Mucosa of gallbladder (tissue), 1 donor: ENCODE measurements at places on chromosomes 4 and X. TPM values are rescaled to one million over a fixed set of nuclear protein-coding genes. Genes with fewer than 3 reads are reported as not detected.

GRCh38 chr4:89914609-89915550 is 20.2 kb downstream of the MMRN1 start:
- DNase-seq: no peak

DNA sequence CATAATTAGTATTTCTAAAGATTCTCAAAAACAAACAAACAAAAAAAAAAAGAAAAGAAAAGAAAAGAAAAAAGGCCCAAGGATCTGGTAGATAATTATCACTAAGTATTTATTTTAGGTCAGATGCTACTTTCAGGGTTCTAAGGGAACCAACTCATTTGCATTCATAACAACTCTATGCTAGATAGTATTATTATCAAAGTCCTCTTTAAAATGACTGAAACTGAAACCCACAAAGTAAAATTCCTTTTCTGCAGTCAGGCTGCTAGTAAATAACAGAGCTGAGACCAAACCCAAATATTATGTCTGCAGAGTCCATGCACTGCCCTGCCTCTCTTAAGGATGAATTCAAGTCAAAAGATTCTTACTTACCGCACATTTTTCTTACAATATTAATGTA is 38.3 kb upstream of the MAPK10 start:
- DNase-seq: no peak

SLC26A1 gene
- 4.3 TPM for total RNA-seq

DNA sequence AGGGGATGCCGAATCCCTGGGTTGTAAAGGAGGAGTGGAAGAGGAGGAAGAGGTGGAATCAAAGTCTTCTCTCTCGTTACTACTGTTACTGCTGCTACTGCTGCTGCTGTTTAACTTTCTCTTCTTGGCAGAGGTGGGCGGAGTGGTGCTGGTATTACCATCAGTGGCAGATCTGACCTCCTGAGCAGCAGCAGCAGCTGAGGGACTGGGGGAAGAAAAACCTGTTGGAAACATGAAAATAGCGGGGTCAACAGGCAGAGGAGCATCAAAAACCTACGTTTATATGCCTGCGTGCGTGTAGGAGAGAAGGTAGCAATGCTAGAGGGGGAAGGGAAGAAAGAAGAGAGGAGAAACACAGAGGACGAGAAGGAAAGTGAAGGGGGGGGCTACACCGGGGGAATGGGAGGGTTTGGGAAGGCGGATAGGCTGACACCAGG is 339 bp downstream of the CUL4B start:
- DNase-seq: peak; percentile 16

GRCh38 chrX:69229436-69229835 is 64.2 kb upstream of the PJA1 start:
- no peak for DNase-seq

CT45A3 gene
- not detected for total RNA-seq

FAM149A gene
- total RNA-seq: 38.2 TPM

GRCh38 chr4:48252313-48252712 is 17.3 kb downstream of the TEC start:
- DNase-seq: no peak

- DNase-seq: no peak
Observed at GRCh38 chr4:102601586-102602227, 100.5 kb downstream of the NFKB1 start.

GRCh38 chr4:10682397-10682796 is 2.2 kb downstream of the CLNK start:
- no peak for DNase-seq

GRCh38 chr4:85370400-85371032 is 104.4 kb upstream of the ARHGAP24 start:
- peak; percentile 11 for DNase-seq

- DNase-seq: no peak
Observed at GRCh38 chr4:6301732-6302442, 32.2 kb downstream of the WFS1 start.

C4orf50 gene
- 0.06 TPM for total RNA-seq

- no peak for DNase-seq
Observed at GRCh38 chr4:72467633-72468032, 101.4 kb downstream of the ADAMTS3 start.

VBP1 gene
- total RNA-seq: 36.9 TPM

DNA sequence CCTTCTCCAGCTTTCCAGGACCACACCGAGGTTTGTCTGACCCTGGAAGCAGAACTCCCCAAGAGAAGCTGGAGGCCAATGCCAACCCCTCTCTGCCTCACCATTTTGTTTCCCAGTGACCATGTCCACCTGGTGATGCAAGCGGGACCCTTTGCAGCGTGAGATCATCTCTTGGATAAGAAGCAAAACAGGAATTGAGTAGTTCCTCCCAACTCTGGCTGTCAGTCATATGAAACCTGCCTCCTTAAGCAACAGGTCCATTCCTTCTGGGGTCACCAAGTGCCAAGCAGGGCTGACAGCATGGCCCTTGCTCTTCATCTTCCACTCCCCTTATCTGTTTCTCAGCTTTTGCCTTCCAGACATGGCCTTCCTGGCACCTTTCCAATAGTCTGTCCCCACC is 41.3 kb upstream of the MTM1 start:
- no peak for DNase-seq

DNA sequence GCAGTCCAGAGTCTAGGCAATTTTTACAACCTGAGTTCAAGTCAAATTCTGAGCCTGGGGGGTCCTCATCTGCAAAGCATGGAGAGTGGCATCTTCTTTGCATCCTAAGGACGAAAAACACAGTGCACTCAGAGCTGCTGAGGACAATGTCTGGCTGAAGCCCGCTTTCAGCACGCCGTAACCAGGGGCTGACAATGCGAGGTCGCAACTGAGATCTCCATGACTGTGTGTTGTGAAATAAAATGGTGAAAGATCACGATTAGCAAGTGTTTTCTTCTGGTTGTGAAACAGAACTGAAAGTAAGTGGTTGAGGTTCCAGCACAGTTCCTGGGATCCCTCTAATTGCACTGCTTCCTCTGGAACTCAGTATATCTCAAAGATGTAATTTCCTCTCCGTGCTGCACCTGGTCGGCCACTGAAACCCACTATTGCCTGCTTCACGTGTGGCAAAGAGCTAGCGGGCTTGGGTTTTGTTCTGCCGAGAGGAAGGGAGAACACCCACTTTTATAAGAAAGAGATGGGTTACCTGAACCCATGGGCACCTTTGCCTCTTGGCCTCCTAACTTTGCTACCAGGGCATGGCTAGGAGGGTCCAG is 7.7 kb upstream of the F11 start:
- DNase-seq: no peak

DNA sequence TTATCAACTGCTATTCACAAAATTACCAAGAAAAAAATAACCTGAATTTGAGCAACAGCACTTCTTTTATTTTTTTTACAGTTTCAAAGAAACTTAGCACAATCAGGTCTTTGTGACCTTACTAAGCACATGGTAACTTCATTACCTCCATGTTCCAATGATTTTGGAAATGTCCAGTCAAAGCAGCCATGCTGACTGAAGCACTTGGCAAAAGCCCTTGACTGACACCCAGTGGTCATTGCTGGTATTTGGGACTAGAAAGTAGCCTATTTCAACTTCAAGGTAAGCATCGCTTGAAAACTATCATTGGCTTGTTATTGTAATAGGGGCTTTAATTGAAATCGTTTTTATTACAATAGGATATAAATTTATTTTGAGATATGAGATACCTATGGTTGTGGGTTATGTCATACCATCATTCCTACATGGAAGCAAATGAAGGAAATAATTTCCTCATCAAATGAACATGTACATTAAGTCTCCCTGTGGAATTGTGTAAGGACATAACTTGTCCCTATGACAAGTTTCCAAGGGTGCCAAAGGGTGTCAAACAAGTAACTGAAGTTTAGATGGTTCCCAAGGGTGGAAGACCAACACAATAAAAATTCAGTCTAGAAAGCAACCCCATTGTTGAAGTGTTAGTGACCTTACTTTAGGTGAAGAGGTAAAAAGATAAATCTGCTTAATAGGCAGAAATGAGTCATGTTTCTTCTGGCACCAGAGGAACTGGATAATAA is 15.2 kb upstream of the ANXA10 start:
- DNase-seq: peak; percentile 63

SLITRK4 gene
- 1.2 TPM for total RNA-seq

DMP1 gene
- not detected for total RNA-seq

GRCh38 chr4:39539089-39539611 is 11.9 kb upstream of the UGDH start:
- no peak for DNase-seq

GRCh38 chrX:20067709-20068561 is 48.8 kb downstream of the MAP7D2 start:
- peak; percentile 73 for DNase-seq

GRCh38 chr4:86334020-86334750 is 25.7 kb downstream of the MAPK10 start:
- no peak for DNase-seq

GRCh38 chr4:120081726-120082125 is 15.1 kb upstream of the MAD2L1 start:
- DNase-seq: no peak

DNA sequence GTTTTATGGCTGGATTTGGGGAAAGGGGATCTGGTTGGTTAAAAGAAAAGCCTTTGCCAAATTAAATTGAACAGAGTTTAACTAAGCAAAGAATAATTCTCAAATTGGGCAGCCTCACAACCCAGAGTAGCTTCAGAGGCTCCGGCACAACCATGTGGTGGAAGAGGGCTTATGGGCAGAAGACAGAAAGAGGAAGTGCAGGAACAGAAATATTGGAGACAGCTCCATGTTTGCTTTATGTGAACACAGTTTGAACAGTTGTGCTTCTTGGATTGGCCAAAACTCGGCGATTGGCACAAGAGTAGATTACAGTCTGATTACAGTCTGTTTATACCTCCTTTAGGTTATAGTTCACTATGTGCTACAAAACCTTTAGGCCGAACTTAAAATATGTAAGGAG is 562.7 kb downstream of the TRIML1 start:
- no peak for DNase-seq

DNA sequence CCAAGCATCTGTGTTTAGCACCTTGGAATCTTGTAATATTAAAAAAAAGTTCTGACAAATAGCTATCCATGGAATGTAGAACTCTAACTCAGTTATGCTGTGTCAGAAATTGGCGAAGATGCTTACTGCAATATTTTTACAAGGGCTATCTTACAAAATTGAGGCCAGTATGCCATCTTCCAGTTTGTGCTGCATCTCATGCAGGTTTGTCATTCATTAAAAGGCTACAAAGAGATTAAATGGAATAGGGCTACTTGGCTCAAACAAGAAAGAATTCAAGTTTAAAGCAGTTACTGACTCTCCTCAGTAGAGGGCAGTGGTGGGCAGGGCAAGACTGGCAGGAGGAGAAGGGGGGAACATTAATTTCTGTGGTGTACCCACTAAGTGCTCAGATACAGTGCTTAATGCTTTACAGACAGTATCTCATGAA is 66.5 kb downstream of the SHROOM4 start:
- no peak for DNase-seq

- DNase-seq: no peak
Observed at GRCh38 chr4:138775890-138776289, 239.7 kb upstream of the NOCT start.

DNA sequence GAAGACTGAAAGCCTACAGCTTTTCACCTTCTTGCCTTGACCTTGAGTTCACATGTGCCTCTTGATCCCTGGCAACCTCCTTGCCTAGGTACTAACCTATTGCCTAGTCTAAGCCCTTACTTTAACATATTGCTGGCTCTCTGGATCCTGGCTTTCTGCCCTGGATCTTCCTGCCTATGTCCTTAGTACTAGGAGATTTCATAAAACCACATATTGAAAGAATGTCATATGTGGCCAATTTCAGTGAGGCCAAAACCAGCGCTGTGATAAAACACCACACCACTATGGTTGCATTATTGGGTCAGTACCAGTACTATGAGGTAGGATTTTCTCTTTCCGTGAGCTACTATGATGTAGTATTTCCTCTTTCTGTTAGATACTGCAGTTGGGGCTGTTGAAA is 80.4 kb downstream of the CT47B1 start:
- DNase-seq: no peak

LDOC1 gene
- total RNA-seq: 32.9 TPM

DNA sequence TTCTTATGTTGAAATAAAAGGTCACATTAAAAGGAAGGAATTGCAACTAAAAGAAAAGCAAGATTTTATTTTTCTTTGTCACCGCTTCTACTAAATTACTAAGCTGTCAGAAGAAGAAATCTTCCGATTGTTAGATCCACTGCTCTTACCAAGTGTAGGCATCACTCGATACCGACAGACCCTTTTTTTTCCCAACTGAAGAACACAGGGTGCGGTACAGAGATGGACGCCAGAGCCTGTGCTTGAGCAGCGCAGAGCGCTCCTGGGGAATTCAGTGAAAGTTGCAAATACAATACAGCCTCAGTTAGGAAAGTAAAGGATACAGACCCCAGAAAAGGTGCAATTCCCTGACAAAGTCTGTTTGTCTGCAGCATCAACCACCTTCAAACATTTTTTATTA is 94.9 kb upstream of the WDR17 start:
- DNase-seq: no peak

DNA sequence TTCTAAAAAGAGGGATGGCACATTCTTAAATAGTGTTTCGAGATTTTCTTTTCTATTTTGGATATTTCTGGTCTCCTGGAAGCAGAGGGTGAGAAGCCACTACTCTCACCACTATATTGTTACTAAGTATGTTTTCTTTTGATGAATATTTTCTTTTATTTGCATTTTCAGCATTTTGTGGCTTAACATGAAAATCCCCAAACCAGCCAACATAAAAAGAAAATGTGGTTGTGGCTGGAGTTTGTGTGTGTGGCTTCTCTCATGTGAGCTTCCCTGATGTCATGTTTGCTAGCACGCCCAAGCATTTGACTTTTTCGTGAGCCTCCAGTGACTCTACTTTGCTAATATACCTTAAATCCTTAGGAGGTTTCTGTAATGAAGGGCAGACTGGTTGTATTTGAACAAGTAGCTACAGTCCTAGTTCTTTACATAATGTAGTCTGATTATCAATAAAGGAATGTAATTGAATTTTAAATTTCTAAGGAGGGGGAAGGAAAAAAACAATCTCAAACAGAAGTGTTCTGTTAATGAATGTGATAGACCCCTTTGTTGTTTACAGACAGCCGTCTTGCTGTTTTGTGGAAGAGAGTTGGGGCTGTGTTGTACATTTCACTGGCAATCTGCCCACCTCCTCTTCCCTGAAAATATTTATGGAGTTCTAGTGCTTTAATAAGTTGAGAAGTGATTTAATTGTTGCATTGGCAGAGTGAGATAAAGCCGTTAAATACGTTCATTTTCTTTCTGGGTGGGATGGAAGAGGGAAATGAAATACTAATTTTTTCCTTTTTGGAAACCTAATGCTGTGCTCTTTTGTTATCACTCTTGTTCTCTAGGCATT is 114.6 kb downstream of the ARHGAP10 start:
- no peak for DNase-seq

DNA sequence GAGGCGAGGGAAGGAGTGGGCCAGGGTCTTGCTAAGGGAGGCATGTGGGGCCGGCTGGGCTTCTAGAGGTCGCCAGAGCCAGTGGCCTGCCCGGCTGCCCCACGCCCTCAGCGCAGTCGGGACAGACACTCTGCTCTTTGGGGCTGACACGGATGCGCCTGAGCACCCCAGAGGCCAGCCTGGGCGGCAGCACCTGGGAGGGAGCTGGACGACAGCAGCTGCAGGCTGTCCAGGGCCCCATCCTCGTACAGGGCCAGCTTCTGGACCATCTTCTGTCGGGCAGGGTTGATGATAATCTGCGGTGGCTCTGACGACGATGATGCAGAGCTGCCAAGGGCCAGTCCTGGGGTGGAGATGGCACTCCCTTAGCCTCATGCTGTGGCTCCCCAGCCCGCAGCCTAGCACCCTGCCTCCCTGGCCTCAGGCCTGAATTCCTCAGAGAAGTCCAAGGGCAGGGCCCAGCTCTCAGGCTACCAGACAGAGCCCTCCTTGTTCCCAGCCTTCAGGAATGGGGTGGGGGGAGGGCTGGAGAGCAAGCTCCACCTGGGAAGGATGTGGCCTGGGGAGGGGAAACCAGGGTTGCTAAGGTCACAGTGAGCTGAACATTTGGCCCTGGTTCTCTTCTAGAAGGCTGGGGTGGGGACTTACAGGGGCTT is 7.2 kb downstream of the IRAK1 start:
- DNase-seq: peak; percentile 39
